Activated CD4-positive, alpha-beta memory T cell treated with anti-CD3 and anti-CD28 coated beads for 36 hours (primary cell): ENCODE measurements at places on chromosomes 2 and 18. TPM values are rescaled to one million over a fixed set of nuclear protein-coding genes. Genes with fewer than 3 reads are reported as not detected.

- DNase-seq, result no peak
These were observed 43.4 kb upstream of the ANKRD62 start for GRCh38 chr18:12049978-12050811.

DNA sequence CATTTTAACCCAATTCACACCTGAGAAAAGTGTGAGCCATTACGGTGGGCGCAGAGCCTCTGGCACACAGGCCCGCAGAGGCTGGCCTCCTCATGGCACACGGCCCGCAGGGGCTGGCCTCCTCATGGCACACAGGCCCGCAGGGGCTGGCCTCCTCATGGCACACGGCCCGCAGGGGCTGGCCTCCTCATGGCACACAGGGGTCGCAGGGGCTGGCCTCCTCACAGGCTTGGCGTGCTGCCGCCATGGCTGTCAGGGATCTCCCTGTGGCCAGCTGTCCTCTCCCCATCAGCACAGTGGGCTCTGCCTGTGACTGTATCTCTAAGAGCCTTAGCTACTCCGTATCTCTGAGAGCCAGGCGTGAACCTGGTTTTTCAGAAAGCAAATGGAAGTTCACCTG is 24.6 kb downstream of the ANO7 start:
- DNase-seq, result no peak

DNA sequence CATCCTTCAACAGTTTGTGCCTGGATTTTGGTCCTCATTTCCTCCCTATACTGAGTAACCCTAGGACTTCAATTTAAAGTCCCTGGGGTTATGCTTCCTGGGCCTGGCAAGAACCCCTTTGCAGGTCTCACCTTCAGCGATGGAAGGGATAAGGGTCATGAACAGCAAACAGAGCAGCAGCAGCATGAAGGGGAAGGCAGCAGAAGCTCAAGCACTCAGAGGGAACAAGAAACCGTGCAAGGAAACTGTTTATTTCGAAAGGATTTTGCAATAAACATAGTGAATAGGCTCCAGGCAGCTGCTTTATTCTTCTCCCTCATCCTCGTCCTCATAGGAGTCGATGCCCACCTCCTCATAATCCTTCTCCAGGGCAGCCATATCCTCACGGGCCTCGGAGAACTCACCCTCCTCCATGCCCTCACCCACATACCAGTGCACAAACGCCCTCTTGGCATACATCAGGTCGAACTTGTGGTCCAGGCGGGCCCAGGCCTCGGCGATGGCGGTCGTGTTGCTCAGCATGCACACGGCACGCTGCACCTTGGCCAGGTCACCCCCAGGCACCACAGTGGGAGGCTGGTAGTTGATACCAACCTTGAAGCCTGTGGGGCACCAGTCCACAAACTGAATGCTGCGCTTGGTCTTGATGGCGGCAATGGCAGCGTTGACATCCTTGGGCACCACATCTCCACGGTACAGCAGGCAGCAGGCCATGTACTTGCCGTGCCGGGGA is 2.8 kb upstream of the TUBA4B start:
- no peak for DNase-seq

GRCh38 chr18:72867746-72868584 is at the start of gene NETO1:
NETO1 (minus strand) TSS chr18:72867987; CDS start chr18:72867291, 696 bp downstream.
- DNase-seq, result no peak

- no peak for DNase-seq
These were observed 18.4 kb downstream of the FN1 start for GRCh38 chr2:215417400-215417951.

DNA sequence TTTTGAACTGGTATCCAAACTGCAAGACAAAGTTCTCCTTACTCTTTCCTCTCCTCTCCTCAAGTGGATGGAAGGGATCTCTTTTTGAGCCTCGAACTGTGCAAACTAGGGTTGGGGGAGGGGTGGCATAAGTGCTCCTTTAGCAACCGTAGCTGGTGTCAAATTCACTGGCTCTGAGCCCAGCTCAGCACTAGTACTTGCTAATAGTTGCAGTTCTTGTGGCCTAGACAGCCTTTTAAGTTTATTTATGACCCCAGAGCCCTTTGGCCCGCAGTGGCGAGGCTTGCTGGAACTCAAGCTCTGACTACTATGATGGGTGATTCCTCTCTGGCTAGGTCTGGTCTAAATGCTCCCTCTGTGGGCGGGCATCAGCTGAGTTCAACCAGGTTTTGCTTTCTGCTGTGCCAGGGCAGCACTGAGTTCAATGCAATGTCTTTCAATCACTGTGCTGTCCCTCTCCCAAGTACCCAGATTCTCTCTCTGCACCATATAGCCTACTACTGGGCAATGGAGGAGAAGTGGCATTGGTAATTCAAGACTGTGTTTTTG is 528.4 kb upstream of the SYT4 start:
- no peak for DNase-seq

DNA sequence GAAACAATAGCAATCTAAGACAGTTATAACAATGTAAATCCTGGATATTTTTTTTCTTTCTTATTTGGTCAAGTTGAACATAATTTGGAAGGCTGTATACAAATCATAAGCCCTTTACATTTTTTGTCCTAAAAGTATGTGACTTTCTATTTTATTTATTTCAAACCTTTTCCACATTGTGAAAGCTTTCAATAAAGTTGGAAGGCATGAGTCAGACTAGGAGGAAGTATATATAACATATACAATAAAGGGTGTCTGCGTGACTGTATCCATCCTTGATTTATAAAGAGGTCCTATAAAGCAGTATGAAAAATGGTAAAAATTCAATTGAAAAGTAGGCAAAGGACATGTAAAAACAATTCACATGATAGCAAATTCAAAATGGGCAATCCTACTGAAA is 44.4 kb downstream of the CRACDL start:
- no peak for DNase-seq

GRCh38 chr2:214379227-214379626 is 31.6 kb upstream of the VWC2L start:
- no peak for DNase-seq

Gene HYCC2
- total RNA-seq, result 18.9 TPM

Gene CAPN14
- 0.19 TPM for total RNA-seq

Gene FSHR
- total RNA-seq, result not detected

Gene OTOS
- not detected for total RNA-seq

Gene UGT1A8
- not detected for total RNA-seq

Gene HSBP1L1
- total RNA-seq, result 8.5 TPM
